Cardiac muscle cell (in vitro differentiated cells and primary cell): ENCODE measurements at places on chromosomes 1 and 21. TPM values are rescaled to one million over a fixed set of nuclear protein-coding genes. Genes with fewer than 3 reads are reported as not detected.
A peak's percentile ranks its signal among the peaks of the same experiment; 100 is the strongest.

DNA sequence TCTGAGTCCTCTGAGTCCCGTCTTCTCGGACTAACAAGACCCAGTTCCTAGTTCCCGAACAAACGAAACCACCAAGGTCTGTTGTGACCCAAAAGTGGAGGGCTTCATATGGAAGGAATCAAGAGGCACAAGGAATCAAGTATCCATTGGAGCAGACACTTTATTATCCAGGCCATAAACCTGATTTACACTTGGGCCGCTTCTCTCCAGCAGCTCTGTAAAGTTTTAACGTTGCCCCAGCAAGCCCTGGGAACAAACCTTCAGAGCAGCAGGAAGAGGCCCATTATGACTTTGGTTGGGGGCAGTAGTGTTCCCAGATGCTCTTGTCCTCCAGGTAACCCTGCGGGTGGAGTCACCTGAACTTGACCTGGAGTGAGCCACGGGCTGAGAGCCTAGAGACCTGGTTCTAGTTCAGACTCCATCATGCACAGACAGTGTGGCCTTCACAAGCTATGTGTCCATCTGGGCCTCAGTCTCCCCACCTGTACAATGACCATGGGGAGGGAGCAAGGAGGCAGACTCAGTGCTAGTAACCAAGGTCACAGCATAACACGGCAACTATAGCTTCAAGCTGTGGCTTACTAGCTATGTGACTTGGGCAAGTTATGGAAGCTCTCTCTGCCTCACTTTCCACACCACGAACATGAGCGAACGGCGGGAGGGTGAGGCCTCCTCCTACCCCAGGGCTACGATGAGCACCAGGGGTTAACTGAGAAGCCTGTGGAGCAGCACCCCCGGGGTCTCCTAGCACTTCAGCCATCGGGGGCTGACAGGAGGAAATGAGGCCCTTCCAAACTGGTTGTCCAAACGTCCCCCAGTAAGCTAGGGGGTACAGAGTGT is 95.7 kb downstream of the GLIS1 start:
- DNase-seq, result no peak

DNA sequence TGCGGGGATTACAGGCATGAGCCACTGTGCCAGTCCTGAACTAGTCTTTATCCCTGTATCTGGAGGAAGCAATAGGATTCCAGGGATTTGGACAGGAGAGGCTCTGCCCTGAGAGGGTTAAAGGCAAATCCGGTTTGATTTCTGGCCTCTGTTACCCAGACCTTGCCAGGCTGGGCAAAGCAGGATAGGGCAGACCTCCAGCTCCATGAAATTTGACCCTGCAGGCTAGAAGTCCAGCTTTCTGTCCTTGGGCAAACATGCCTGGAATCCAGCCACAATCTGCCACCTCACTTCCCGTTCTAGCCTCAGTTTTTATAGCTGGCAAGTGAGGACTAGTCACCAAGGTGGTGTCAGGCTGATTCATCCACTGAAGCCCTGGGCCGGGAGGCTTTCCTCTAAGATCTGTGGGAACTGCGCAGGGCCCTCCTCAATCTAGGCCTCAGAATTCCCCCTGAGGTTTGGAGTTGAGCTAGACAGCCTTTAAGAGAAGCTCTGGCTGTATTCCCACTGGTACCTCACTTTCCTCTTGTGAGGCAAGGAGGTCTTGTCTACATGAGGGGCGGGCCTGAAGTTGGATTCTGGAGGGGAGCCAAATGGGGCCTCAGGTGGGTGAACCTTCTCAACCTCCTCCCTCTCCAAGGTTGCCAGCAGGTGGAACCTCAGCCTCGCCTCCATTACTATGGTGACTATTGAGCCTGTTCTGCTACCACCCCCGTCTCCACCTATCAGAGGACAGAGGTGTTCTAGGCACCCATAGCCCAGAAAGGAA is 7.0 kb upstream of the P3R3URF start:
- DNase-seq, result peak; percentile 76

DNA sequence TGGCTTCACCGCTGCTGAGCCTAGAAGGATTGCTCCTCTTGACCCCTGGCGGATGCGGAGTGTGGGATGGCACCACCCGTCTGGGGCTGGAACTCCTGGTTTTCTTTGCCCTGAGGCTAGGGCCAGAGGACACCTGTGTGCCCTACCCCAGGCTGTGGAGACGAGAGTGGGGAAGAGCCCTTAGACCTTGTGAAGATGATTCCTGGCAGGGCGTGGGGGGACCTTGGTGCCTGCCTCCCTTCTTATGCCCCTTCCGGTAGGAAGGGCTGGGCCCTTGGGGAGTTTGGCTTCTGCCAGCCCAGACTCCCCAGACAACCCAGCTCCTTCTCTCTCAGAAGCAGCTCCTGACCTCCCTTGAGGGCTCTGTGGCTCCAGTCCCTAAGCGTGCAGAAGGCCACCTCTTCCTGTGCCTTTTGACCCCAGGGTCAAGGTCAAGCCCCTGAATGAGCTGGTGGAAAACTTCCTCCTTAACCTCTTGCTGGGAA is 891 bp downstream of the RPS6KA1 start:
- no peak for DNase-seq

AMY1A gene
- not detected in 2 replicates for total RNA-seq

TRIM67 gene
- 0.06 TPM in 1 of 2 replicates, not detected in the other for total RNA-seq

TNFRSF8 gene
- total RNA-seq, result 0.06 TPM in 1 of 2 replicates, not detected in the other

GRCh38 chr1:32486463-32487113 is 21.7 kb downstream of the ZBTB8B start:
- DNase-seq, result no peak

MRPL24 gene
- total RNA-seq, result 34.9 and 54.1 TPM in 2 replicates

- no peak for DNase-seq
These were observed 12.0 kb upstream of the ARHGEF19 start for GRCh38 chr1:16224472-16224871.

DNA sequence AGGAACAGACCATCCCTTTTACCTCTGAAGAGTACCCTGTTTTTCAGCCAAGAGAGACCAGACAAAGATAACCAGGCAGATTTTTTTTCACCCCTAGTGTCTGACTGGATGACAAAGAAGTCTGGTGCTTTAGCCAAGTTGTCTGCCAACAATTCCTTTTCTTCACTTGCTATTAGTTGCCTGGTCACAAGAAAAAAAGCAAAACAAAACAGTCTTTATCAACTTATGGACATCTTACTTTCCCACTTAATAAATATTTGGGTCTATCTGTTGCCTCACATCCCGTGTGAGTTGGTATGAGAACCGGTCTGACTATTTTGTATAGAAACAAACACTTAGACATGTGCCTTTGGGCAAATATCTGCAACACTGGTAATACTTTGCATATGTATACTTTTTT is 662.9 kb downstream of the PLPP3 start:
- DNase-seq, result peak; percentile 68

EPHA2 gene
- 21.6 and 26.2 TPM in 2 replicates for total RNA-seq

DNA sequence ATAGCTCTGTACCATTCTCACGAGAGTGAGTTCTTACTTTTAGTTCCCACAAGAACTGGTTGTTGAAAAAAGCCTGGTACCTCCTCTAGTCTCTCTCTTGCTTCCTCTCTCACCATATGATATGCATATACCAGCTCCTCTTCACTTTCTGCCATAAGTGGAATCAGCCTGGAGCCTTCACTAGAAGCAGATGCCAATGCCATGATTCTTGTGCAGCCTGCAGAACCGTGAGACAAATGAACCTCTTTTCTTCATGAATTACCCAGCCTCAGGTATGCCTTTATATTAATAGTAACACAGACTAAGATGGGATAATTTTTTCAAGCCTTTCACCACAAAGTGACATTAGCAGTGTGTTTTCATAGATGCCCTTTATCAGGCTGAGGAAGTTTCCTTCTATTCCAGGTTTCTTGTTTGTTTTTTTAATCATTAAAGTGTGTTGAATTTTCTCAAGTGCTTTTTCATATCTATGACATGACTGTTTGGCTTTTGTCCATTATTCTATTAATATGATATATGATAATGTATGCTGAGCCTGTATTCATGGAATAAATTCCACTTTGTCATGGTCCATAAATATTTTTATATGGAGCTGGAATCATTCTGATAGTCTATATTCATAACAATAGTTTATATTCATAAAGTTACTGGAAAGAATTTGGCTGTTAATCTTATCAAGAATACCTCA is 40.7 kb upstream of the C1orf185 start:
- no peak for DNase-seq

POFUT2 gene
- total RNA-seq, result 39.6 and 46.1 TPM in 2 replicates

GRCh38 chr1:160883581-160884513 is 1.1 kb downstream of the ITLN1 start:
- no peak for DNase-seq

DNA sequence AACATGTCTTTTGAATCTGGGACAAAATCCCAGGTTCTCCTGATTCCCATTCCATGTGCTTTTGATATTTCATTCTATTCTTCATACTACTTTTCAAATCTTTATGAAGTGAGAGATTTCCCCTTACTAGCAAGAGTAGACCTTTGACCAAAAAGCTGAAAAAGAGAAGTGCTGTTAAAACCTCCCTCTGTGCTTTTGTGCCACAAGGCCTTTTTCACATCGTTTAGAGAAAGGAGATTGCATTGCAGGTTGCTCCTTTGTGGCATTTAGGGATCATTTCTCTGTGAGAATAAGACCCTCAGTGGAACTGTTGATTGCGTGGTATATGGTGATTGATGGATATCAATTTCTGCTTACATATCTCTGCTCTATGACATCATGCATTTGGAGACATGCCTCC is 148.8 kb downstream of the TGFB2 start:
- no peak for DNase-seq

APOBEC4 gene
- not detected in 2 replicates for total RNA-seq

- peak; percentile 36 for DNase-seq
These were observed 200.0 kb downstream of the NFIA start for GRCh38 chr1:61282387-61282786.

DNA sequence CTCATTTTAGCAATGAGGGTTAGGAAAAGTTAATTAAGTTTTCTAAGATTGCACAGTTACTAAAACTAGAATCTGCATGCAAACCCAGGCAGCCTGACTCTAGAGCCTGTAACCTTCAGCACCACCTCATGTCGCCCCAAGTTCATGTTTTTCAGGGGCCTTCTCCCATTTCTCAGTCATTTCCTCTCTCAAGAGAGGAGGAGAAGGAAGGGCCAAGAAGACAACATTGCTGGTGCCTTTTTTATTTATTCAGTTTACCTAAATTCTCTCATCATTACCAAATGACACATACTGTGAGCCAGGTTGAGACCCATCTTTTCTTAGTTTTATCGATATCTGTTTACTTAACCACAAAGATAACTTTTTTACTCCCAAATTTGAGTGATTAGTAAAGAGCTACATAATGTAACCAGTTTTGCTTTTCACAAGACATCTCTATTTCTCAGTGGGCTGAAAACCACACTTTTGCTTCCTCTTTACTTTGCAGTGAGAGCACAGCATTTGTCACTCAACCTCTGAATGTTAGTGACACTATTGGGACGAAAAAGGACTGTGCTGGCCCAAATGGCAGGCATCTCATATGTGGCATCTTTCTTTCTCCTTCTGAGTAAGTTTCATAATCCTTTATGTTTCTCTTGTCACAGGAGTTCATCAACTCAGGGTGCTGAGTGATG is at the start of gene CD101:
CD101 (plus strand) TSS at position 507 of the 674 bp plus-strand sequence; CDS start at position 565, 58 bp downstream.
- DNase-seq, result no peak

NMNAT2 gene
- total RNA-seq, result 0.12 and 1.3 TPM in 2 replicates

DIO1 gene
- total RNA-seq, result not detected in 2 replicates

DNA sequence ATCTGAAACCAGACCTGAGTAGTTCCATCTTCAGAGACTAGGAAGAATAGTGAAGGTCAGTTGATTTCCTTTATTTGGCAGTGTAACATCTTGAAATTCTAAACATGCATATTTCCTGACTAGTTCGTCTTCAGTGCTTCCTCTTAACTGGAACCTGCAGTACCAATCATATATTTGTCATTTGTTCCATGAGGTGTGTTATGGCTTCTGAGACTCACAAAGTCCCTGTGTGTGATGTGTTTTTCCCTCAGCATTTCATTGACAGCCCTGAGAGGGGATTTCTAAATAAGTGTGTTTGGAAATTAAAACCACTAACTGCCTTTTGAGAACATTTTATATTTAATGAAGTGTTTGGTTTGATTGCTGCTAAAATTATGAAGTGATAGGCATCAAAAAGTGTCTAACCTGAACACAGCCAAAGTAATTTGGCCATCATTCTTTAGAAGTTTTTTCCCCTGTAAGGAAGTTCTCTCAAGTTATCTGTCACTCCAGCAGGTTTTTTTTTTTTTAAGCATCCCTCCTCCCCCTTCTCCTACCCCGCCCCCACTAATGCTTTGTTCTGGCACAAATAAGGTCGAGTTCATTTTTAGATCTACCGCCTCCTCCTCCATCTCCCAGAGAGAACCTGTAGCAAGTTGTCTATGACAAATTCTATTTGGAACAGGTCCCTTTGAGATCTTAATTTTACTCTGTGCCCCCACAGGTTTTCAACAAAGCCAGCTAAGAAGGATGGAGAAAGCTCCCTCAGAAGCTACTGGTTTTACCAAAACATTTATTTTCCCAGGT is 61.4 kb downstream of the TMEM200B start:
- no peak for DNase-seq

PDPN gene
- total RNA-seq, result 13.8 and 22.8 TPM in 2 replicates

DDR2 gene
- total RNA-seq, result 1.4 and 1.6 TPM in 2 replicates

ANGPTL3 gene
- total RNA-seq, result not detected in 2 replicates

DNA sequence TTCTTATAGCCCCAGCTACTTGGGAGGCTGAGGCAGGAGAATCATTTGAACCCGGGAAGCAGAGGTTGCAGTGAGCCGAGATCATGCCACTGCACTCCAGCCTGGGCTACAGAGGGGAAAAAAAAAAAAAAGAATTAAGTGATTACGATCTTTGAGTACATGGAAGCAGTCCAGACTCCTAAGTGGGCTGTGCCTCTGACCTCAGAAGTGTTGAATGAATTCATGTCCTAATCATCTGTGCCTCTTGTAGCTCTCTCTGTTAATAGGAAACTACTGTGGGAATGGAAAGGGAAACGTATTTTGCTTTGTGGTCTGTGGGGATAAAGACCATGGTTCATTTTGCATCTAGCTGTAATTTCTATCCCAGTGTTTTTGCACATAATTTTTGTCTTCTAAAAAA is 8.4 kb upstream of the IVNS1ABP start:
- DNase-seq, result peak; percentile 63

GRCh38 chr1:65097076-65097475 is 50.9 kb upstream of the AK4 start:
- no peak for DNase-seq

FMO1 gene
- total RNA-seq, result not detected in 2 replicates

DNA sequence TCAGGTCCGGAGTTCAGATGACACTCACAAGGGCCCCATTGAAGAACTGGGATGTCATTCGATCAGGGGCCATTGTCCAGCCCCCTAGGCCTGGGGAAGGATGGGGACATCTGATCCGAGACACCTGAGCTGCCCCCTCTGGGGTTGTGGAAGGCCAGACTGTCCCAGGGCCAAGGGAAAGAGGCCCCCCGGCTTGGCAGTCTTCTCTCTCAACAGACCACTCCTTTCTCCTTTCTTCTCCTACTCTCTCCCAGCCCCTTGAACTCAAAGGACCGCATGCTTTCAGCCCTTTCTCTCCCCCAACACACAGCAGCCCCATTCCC is 1.1 kb downstream of the S100A1 start:
- no peak for DNase-seq

GRCh38 chr21:37532868-37533780 is 166.6 kb downstream of the DYRK1A start:
- no peak for DNase-seq

GRCh38 chr1:223820515-223820858 is 25.3 kb downstream of the TP53BP2 start:
- DNase-seq, result no peak

GRCh38 chr1:163202833-163203451 is at the start of gene RGS5:
Gene RGS5 (minus strand): TSS chr1:163202916. CDS start chr1:163202835, 81 bp downstream.
- peak; percentile 66 for DNase-seq

AXDND1 gene
- total RNA-seq, result 0.54 TPM in 1 of 2 replicates, not detected in the other
